ENCODE measurements at places on chromosomes 5 and 9. TPM values are rescaled to one million over a fixed set of nuclear protein-coding genes. Genes with fewer than 3 reads are reported as not detected.

WDR38 gene
- not detected for total RNA-seq

- DNase-seq = no peak
Measured at GRCh38 chr9:126123927-126124326, 202.7 kb upstream of the MVB12B start.

DNA sequence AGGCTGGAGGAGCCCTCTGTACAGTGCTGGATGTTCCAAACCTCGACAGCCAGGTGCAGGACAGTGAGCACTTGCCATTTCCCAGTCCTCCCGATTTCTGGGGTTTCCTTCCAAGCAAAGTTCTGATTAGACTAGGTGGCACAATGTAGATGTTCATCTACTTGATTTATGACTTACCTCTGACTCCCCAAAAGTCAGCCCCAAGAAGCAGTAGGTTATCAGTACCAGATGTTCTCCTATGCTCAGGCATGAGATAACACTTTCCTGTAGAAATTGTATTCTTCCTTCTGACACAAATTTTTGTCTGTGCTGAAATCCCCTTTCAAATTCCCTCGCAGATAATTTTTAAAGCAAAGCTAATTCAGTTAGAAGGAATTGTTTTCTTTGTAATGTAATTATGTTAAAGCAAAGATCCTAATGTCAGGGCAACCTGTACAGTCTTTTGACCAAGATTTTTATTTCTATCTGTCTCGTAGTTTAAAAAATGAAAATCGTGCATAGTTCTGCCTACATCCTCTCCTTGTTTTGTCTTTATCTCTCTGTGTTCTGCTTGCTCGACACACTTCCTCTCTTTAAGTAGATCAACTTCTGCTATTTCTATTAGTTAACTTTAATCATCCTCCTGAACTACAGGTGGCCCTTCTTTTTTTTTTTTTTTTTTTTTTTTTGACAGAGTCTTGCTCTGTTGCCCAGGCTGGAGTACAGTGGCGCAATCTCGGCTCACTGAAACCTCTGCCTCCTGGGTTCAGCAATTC is 102.4 kb upstream of the PJA2 start:
- DNase-seq = no peak

- DNase-seq = no peak
Measured at GRCh38 chr5:34857161-34857560, 18.2 kb downstream of the TTC23L start.

GRCh38 chr5:34811706-34812105 is 27.3 kb upstream of the TTC23L start:
- no peak for DNase-seq

PCDHA3 gene
- not detected for total RNA-seq

- no peak for DNase-seq
Measured at GRCh38 chr5:144549580-144549979, 378.9 kb downstream of the KCTD16 start.

DNA sequence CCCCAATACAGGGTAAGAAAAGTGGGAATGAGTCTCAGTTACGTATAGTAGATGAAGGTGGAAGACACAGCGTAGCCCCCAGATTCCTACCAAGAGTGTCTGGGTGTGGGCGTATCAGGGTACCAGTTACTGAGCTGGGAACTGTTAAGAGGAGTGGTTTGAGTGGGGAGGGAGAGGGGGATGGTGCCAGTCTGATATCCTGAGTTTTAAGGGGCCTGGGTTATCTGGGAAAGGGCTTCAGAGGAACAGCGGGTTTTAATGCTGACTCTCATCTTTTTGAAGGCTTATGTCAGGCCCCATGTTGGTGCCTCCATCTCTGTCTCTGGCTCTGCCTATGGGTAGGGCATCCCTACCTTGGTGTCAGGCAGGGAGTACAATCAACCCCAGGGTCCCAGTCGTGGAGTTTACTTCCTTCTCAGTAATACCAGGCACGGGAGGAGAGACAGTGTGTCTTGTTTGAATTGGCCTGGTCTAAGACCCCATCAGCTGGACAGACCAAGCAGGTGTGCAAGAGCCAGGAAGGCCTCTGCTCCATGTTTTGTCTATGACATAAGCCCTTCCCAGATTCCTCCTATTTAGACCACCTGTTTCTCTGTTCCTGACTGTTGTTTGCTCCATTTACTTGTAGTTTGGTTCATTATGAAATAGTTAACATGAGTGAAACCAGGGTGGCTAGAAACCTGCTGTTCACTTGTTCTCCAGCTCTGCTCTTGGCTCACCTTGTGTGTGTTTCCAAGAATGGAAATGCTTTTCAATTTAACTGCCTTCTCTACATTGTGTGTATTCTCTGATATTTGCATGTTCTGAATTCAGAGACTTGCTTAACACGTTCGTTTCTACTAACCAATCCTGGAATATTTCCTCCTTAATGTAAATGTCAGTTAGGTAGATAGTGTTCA is 125.6 kb downstream of the DAB2IP start:
- DNase-seq = no peak

GRCh38 chr5:52693280-52693679 is 94.4 kb upstream of the ITGA1 start:
- no peak for DNase-seq

DNA sequence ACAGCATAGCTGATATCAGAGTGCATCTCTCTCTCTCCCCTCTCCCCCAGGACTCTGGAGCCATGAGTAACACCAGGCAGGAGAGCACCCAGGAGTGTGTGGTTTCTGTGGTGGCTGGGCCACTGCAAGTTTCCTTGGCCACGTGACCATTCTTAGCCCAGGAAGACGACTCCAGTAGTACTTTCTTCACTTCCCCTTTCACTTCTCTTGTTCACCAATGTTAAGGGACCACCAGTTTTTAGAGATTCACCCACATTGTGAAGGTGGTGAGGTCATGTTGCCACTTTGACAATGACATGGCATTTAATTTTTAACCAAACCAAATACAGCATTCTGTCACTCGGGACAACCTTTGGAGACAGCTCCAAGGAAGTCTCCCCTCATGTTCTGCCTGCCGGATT is 17.9 kb upstream of the DAPK1 start:
- DNase-seq = no peak

GRCh38 chr9:79149585-79149984 is 422.2 kb upstream of the TLE4 start:
- DNase-seq = no peak

DNA sequence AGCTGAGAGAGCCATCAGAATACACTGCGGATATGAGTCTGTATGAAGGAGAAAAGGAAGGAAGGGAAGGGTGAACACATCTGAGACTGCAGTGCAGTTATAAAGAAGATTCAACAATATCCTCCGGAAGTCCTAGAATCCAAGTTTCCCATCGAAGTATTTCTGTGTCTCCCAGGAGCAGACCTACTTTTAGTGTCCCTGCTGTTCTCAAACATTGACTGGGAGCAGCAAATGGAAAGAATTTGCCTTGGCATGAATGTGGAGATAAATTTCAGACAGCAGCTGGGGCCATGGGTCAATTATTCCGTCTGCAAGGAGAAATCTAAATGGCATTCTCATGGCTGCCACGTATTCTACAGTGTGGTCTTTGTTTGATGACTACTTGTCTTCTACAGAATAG is 478.1 kb upstream of the SMC2 start:
- DNase-seq = no peak

DNA sequence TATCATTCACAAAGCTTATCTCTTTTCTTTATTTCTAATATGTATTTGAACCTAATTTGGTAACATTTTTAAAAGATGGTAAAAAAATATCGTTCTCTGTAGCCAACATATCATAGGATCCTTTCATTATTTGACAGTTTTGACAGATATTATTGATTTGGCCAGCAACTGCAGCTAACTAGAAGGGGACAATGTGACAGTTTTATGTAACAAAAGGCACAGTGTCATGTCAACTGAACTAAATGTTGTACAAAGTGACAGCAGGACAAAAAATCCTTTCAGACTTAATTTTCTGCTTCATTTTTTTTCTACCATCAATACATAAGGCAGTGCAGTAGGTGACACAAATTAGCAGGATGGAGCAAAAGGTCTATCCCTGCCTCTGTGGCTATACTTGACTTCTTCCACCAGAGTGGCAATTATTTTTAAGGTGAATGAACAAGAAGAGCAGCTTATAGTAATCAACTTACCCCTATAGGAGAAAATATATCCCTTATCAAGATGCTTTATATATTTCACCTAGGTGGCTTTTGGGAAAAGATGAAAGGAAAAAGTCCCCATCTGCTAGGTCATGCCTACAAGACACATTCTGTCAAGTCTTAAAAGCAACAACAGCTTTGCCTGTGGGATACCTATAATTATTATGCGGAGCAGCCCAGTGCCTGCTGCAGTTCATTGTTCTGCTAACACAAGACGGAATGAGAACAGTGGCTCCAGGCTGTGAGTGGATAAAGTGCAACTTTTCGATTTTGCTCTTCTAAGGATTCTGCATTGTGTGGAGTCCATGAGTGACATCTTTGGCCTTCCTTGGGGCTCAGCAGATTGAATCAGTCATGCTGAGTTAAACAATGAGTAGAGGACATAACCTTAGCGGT is 694.9 kb downstream of the ISL1 start:
- no peak for DNase-seq

HTR4 gene
- not detected for total RNA-seq

DNA sequence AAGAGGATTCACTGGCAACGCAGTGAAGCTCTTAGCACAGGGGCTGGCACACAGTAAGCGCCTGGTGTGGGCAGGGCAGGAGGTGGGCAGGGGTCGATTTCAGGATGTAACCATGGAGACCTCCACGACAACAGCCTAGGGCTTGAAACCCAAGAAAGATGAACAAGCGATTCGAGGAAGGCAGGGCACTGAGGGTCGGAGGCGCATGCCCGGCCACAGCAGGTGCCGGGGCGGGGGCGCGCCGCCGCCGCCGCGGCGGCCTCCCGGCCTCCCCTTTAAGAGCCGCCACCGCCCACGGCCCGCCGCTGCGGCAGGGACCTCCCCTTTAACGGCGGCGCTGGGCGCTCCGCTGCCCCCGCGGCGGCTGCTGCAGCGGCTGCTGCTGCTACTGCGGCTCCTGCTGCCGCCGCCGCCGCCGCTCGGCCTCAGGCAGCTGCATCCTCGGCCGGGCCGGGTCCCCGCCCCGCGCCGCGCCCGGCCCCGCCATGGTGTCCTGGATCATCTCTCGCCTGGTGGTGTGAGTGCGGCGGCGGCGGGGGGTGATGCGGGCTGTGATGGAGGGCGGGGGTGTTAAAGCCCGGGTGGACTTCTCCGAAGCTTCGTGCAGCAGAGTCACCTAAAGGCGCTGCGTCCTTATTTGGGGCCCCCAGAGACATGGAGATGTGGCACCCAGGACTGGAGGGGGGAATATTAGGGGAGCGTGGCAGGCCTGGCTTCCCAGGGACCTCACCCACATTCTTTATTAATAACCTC is at the start of gene REEP2:
Gene REEP2, plus strand, starts transcription at position 334 of the 753 bp plus-strand sequence. Its CDS starts 152 bp downstream, at position 486.
- DNase-seq = peak; percentile 65

EGFLAM gene
- not detected for total RNA-seq

DNA sequence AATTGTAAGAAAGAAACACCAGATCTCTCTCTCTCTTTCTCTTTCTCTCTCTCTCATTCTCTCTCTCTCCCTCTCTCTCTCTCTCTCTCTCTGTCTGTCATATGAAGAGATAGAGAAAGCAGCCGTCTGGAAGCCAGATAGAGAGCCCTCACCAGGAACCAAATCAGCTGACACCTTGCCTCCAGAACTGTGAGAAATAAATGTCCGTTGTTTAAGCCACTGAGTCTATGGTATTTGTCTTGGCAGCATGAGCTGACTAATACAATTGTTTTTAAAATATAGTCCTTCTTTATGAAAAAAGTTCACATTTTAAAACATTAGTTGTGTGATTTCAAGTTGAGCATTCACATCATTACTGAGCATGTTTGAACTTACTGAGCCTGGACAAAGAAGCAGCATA is 275.6 kb downstream of the CETN3 start:
- no peak for DNase-seq

- DNase-seq = peak; percentile 3
Measured at GRCh38 chr5:23208959-23209431, 298.4 kb upstream of the PRDM9 start.

DNA sequence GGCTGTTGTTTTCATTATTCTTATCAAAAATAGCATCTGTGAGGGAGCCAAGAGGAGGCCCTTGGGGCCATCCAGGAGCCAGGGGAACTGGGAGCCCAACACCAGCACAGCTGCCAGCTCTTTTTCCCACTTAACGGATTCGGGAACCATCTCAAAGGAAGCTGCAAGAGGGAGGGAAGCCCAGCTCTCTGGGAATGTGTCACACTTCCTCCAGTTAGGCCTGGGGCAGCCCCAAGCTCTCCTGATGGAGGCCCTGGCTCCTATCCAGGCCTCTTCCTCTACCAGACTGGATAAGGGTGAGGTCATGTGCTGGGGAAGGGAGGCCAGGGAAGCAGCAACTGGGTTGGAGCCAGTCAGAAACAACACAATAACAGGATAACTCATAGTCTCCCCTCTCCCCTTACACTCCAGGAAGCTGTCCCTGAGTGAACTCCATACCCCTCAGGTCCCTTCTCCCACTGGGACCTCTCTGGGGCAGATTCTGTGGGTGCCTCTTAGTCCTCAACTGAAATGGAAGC is 12.7 kb downstream of the CSF2 start:
- no peak for DNase-seq

DNA sequence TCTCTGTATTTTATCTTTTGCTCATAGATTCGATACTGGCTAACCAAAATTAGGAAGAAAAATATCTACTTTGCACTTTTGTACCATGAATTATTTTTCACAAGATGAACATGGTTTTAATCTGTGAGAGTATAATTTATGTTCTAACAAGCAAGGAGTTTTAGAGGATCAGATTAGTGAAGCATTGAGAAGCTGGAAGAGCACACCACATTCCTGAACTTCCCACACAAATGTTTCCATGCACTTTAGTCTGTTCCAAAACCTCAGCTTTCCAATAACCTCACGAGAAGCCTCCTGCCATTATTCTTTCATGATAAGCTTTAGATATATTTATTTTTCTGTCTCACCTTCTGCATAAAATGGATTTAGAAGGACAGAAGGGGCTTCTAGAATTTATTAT is 98.7 kb upstream of the MPDZ start:
- DNase-seq = no peak

- peak; percentile 21 for DNase-seq
Measured at GRCh38 chr5:95809414-95809960, 13.0 kb downstream of the GLRX start.

DNA sequence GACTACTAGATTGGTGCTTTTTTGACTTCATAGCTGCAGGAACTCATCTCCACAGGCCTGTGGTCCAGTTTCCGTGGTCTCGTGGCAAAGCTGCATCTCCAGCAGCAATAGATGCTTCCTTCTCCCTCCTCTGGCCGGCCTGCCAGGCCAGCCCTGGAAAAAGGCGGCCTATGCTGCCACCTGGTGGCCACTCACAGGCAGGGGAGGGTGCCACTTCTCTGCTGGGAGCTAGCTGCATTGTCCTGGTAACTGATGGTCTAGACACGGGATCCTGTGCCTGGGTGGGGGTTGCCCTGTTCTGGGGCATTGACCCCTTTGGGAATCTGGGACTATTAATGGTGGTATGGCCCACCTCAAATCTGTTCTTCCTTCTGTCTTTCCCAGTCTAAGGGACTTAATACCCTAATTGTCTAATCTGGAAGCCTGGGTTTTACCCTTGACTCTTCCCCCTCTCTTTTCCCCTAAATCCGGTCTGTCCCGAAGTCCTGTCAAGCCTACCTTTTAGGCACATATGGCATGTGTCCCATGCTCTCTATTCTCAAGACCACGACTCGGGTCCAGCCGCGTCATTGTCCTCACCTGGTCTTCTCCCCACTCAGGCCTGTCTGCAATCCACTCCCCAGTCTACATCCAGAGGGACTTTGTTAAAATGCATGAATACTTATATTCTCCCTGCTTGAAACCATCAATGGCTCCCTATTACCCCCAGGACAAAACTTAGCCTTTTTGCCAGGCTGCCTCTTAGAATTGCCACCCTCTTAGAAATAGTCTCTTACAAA is 20.1 kb upstream of the PTGS1 start:
- peak; percentile 83 for DNase-seq

GALNT10 gene
- 77.0 TPM for total RNA-seq

Data from natural killer cell (primary cell).